ENCODE measurements at places on chromosomes 3 and 15. TPM values are rescaled to one million over a fixed set of nuclear protein-coding genes. Genes with fewer than 3 reads are reported as not detected.

The BAHD1 gene
- total RNA-seq: 21.8 TPM

The KBTBD12 gene
- not detected for total RNA-seq

DNA sequence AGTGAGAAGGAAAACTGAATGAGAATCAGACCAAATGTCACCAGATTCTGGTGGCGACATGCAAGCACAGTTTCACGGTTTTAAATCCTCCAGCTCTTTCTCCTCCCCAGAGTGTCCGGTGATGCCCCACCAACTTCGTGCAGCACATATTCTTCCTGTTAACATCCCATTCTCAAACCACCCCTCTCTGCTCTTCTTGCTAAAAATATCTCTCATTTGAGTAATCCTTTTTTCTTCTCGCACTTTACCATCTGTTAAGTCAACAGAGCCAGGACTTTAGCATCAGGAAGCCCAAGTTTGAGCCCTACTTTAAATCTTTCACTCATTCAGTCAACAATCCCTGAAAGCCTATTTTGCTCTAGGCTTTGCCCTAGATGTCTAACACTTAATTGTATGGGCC lies 68.2 kb upstream of the VGLL4 start:
- H3K4me3 ChIP-seq: no peak overlapping the region
- no peak for DNase-seq
- no peaks in the 10 kb centered on the region for H3K4me1 ChIP-seq

GRCh38 chr3:159761848-159762635 lies 226.6 kb upstream of the IL12A start:
- peaks cover 34% of the 10 kb centered on the region for H3K27me3 ChIP-seq
- no peaks in the 10 kb centered on the region for H3K4me1 ChIP-seq
- no peak overlapping the region for H3K4me3 ChIP-seq
- no peak overlapping the region for H3K27ac ChIP-seq

DNA sequence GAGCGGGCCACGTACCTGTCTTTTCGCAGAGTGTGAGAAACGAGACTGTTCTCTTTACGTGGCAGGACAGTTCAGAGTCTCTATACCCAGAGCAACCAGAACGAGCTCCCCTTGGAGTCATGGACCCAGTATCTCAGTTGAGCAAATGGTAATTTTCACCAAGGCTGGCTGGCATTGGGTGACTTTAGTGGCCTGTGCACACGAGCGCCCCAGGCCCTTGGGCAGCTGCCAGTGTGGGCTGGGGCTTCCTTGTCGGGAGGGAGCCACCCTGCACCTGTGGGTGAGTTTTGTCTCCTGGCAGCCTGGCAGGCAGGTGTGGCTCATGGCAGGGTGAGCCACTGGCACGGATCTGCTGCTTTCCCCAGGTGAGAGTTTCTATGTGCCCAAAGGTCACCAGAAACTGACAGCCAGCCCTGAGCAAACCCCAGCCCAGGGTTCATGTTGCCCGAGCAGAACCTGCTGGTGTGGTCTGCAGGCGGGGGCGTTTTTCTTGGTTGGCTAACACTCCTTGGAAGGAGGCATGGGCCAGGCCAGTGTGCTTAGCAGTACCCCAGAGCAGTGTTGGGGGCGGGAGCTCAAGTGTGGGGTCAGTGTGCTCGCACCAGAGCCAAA lies 135.0 kb downstream of the TJP1 start:
- H3K27me3 ChIP-seq: no peaks in the 10 kb centered on the region
- H3K27ac ChIP-seq: no peak overlapping the region
- H3K4me1 ChIP-seq: no peaks in the 10 kb centered on the region
- H3K4me3 ChIP-seq: no peak overlapping the region
- DNase-seq: no peak

- no peak overlapping the region for H3K27ac ChIP-seq
- DNase-seq: no peak
Measured at GRCh38 chr3:153456833-153457545, 295.0 kb downstream of the RAP2B start.

DNA sequence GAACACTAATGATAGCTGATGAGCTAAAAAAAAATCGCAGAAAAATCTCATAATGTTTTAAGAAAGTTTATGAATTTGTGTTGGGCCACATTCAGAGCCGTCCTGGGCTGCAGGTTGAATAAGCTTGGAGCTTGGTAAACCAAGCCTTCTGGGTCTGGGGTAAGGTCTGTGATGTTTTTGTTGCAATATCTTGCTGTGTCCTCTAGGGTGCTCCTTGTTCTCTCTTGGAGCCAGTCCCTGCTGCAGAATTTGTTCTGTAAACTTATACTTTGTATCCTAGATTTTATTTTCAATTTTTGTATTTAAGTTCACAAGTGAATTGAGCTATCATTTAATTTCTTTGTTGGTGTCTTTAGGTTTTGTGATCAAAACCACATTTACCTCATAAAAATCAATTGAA lies 143.7 kb downstream of the NR1D2 start:
- H3K36me3 ChIP-seq: no peaks in the 10 kb centered on the region
- no peaks in the 10 kb centered on the region for H3K27me3 ChIP-seq
- DNase-seq: no peak
- H3K27ac ChIP-seq: no peak overlapping the region

DNA sequence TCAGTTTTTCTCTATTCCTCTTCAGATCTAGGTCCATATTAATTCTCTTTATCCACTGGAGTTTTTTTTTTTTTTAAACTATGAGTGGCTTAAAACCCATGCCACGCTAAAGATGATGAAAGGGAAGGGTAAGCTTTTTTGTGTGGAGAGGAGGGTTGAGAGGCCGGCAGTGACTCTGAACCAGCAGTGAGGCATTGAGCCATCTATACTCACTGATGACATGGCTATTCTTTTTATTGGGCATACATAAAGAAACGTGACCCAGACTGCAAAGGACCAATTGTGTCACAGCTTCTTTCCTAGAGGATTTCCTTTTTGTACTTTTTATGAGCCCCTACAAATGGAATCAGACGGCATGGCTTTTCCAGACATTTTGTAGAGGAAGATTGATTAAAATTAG lies 662.2 kb downstream of the AGBL1 start:
- H3K4me1 ChIP-seq: no peaks in the 10 kb centered on the region
- H3K4me3 ChIP-seq: no peak overlapping the region
- DNase-seq: no peak
- H3K36me3 ChIP-seq: no peaks in the 10 kb centered on the region
- no peak overlapping the region for H3K27ac ChIP-seq

The IMPG2 gene
- 0.11 TPM for total RNA-seq

- H3K4me1 ChIP-seq: no peaks in the 10 kb centered on the region
- no peak overlapping the region for H3K4me3 ChIP-seq
- H3K27me3 ChIP-seq: 0 out of 2 replicates have a peak, but pooled peaks cover 1% of the 10 kb centered on the region
- no peak overlapping the region for H3K27ac ChIP-seq
- DNase-seq: no peak
Measured at GRCh38 chr3:13770170-13771169, 109.4 kb downstream of the WNT7A start.
